ENCODE measurements at places on chromosomes 3 and 15. TPM values are rescaled to one million over a fixed set of nuclear protein-coding genes. Genes with fewer than 3 reads are reported as not detected.

Gene LMAN1L
- not detected for total RNA-seq

Gene BTLA
- not detected for total RNA-seq

Gene SPINK8
- not detected for total RNA-seq

Gene AMIGO3
- 0.50 TPM for total RNA-seq

Gene CEMIP
- total RNA-seq = 2.7 TPM

Measured in bronchus fibroblast of lung (primary cell).